ENCODE measurements at places on chromosomes 7 and 10.

GRCh38 chr7:155163696-155164095, 93.6 kb downstream of the HTR5A start:
- DNase-seq, result no peak

- DNase-seq, result no peak
Measured at GRCh38 chr10:109587366-109587765, 335.9 kb downstream of the XPNPEP1 start.

DNA sequence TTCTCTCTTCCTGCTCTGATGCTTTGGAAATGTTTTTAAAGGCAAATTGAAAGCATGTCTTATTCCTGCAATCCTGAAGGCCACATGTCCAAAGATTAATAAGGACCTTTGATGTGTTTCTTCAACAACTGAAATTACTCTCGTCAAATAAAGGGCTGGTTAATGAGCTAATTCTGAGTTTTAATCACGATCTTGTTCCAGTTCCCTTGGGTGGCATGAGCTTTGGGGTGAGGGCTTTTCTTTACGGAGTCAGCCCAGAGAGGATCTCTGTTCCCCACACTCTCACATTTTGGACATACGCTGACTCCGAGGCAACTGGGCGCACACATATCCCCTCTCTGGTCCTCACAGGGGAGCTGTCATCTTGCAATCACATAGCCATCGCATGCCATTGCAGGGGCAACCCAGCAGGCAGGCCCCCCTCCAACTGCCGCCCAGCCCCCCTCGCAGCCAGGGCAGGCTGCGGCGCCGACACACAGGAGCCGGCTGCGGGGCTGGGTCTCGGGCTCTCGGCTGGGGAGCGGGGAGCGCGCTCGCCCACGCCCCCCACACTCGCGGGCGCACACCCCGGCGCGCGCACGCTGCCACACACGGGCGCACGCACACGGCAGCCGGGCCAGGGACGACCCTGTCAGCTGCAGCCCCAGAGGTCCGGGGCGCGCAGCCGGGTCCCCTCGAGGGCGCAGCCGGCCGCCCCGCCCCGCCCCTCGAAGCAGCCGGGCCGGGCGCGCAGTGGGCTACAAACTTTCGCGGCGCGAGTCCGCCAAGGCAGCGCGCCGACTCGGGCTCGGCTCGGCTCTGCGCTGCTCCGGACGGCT, at the start of gene GDF10:
GDF10 (plus strand) TSS at position 587 of the 818 bp plus-strand sequence. CDS start 455 bp downstream, outside the sequence.
- DNase-seq, result no peak

- DNase-seq, result no peak
Measured at GRCh38 chr7:146591976-146592375, 475.4 kb downstream of the CNTNAP2 start.

- no peak for DNase-seq
Measured at GRCh38 chr7:137587326-137587725, 243.8 kb upstream of the PTN start.

GRCh38 chr10:43939939-43940820, 291.5 kb upstream of the ZNF32 start:
- DNase-seq, result no peak
